ENCODE measurements at places on chromosomes 16 and 17.

GRCh38 chr16:55822280-55822810 lies 10.6 kb downstream of the CES1 start:
- DNase-seq, result no peak

GRCh38 chr17:4175921-4176807 lies 33.2 kb downstream of the CYB5D2 start:
- DNase-seq, result no peak

DNA sequence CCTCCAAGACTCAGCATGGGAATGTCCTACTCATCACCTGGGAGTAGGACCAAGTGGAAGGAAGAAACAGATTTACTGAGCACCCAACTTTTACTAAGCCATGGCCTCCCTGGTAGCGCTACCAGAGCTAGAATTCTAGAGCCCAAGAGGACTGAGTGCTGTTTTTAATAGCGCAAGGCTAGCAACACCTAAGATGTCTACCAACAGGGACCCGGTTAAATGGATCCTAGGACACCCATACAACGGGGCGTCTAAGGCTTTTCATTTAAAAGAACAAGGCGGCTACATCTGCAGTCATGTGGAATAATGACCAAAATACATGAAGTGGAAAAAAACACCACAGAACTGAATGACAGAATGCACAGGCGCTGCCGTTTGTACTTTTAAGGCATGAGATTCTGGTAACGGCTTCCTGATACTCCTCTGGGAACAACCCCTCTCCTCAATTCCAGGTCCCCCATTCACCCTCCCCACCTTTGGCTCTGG lies 5.1 kb downstream of the GGA2 start:
- DNase-seq, result no peak

DNA sequence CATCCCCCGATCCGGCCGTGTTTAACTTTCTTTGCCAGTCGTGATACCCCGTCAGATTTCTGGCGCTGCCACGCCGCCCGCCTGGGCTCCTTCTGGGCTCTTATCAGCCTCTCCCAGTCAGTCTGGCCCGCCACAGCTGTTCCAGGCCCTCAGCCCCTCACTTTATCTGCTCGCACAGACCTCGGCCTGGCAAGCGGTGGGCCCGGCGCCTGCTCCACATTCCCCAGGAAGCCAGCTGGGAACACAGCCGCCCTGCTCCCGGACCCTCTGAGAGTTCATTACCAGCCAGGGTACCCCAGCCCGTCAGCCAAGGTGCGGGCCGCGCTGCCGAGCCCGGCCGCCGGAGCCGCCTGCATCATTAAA lies 157.5 kb downstream of the ZNF423 start:
- no peak for DNase-seq

DNA sequence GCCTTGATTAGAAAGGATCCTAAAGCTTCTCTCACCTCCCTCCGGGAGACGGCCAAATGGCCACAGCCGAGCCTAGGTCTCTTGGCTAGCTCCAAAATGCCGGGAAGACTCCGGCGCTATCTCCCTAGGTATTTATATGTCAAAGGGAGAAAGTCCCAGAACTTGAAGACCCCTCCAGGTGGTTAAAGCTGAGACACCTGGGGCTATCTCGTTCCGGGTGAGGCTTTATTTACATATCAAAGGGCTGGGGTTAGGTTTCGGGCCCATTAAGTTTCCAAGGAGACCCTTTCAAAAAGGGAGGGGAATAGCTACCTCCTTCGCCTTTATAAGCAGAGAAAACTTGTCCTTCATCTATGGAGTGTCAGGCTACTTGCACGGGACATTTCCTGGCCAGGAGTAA lies 70.9 kb upstream of the KIFC3 start:
- no peak for DNase-seq

GRCh38 chr16:46606231-46606630 lies 14.9 kb downstream of the SHCBP1 start:
- no peak for DNase-seq

GRCh38 chr17:29663155-29663554 lies 40.4 kb upstream of the CORO6 start:
- no peak for DNase-seq

GRCh38 chr16:68403704-68404103 lies 44.6 kb downstream of the SMPD3 start:
- DNase-seq, result no peak

DNA sequence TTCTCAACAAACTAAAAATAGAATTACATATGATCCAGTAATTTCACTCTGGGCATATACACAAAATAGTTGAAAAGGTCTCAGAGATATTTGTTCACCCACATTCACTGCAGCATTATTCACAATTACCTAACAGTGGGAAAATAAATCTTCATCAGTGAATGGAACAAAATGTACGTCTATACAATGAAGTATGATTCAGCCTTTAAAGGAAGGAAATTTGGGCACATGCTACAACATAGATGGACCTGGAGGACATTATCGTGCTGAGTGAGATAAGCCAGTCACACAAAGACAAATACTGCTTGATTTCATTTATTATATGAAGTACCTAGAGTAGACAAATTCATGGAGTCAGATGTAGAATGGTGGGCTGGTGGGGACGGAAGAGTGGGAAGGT lies 47.0 kb downstream of the MFSD11 start:
- DNase-seq, result no peak

DNA sequence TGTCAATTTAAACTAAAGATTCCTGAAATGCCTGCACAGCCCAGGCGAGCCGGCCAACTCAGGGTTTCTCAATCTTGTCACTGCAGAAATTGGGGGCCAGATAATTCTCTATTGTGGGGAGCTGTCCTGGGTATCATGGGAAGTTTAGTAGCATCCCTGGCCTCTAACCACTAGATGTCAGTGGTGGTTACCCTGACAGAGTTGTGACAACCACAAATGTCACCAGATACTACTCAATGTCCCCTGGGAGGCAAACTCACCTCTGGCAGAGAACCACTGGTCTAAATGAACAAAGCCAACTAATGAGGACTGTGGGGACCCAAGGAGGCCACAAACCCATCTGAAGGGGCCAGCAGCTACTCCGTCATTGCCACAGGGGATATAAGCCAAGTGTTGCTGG lies 90.9 kb downstream of the MYH11 start:
- no peak for DNase-seq

GRCh38 chr16:85002608-85003007 lies 8.7 kb downstream of the ZDHHC7 start:
- no peak for DNase-seq

DNA sequence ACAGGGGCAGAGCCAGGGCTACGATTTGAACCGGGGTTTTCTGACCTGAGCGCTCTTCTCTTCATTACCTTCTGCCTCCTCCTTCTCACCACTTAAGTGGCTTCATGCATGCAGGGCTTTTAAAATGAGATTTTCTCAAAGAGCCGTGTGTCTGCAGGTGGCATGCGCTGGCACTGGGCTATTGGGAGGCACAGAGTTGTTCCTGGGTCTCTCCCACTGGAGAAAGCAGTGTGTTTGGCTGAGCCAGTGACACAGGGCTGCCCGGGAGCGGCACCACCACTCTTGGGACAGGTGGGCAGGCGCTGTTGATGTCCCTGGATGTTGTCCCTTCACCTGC lies 218.8 kb upstream of the CHMP6 start:
- no peak for DNase-seq

GRCh38 chr17:2594722-2595599 lies 1.5 kb downstream of the PAFAH1B1 start:
- DNase-seq, result no peak

DNA sequence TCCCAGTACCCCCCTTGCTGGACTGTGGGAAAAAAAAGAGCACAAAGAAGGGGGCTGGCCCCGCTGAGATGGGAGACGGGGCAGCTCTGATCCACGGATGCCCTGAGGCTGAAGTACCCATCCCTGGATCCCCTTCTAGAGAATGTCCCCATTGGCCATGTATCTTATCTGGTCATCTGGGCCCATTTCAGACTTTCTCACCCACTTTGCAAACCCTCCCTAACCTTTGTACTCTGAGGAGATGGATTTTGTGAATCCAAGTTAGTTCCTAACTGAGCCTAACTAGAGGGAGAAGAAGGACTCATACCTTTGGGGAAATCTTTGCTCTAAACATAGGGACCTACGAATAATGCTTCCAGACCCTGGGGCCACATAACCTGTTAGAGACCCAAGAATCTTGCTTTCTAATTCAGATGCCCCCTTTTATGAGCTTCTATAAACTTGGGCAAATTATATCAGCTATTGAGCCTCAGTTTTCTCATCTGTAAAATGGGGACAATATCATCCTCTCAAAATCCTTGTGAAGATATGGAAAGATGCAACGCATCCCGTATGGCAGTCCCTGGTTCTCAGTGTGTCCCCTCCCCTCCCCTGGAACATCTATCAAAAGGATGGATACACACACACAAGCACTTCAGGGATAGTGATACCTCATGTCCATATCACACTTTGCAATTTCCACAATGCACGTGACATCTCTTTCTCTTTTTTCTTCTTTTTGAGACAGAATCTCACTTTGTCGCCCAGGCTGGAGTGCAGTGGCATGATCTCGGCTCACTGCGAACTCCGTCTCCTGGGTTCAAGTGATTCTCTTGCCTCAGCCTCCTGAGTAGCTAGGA lies 16.8 kb upstream of the FZD2 start:
- no peak for DNase-seq

DNA sequence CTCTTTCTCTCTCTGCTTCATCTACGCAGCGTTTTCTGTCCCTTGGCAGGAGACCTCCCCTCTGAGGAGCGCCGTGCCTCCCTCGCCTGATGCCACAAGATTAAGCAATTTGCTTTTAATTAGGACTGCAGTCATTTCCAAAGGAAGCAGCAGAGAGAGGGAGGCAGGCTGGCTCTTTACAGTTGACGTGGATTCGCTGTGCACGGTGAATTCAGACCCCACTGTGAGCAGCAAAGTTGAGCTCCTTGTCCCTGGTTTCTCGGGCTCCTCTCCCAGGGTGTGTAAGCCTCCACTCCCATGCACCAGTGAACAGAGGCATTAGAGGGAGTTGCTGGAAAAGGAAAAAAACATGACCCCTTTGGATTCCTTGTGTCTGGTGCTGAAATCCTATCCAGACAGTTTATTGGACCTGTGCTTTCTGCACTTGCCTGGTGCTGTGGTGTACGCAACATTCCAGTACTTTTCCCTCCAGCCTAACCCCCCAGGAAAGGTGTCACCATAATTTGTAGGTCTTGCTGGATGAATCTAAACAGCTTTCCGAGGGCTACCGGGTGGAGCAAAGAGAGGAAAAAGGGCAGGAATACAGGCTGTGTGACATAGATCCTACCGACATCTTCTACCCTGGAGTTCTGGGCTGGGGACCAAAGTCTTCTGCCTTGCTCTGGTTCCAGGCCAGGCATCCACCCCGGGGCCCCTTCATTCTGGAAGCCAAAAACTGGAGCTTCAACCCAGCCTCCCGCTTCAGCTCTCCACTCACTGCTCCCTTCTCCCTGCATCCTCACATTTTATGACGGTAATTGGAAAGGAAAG lies 171.0 kb downstream of the MAF start:
- no peak for DNase-seq

GRCh38 chr17:44374306-44375195 lies 10.9 kb upstream of the FAM171A2 start:
- DNase-seq, result no peak

DNA sequence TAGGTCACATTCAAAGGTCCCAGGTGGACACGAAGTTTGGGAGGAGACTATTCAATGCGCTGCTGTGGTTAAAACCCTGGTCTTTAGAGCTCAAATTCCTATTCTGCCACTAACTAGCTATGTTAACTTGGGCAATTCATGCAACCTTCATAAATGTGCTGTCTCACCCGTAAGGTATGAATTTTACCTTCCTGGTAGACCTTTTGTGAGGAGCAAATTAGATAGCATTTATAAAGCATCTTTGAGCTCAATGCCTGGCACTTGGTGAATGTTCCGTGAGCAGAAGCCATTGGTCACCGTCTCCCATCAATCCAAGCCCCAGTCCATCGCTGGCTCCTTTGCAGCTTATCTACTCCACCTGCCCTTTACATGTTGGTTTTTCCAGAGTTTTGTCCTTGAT lies 16.6 kb downstream of the CHD9NB start:
- DNase-seq, result no peak

GRCh38 chr16:85539084-85539483 lies 74.0 kb upstream of the GSE1 start:
- DNase-seq, result no peak

DNA sequence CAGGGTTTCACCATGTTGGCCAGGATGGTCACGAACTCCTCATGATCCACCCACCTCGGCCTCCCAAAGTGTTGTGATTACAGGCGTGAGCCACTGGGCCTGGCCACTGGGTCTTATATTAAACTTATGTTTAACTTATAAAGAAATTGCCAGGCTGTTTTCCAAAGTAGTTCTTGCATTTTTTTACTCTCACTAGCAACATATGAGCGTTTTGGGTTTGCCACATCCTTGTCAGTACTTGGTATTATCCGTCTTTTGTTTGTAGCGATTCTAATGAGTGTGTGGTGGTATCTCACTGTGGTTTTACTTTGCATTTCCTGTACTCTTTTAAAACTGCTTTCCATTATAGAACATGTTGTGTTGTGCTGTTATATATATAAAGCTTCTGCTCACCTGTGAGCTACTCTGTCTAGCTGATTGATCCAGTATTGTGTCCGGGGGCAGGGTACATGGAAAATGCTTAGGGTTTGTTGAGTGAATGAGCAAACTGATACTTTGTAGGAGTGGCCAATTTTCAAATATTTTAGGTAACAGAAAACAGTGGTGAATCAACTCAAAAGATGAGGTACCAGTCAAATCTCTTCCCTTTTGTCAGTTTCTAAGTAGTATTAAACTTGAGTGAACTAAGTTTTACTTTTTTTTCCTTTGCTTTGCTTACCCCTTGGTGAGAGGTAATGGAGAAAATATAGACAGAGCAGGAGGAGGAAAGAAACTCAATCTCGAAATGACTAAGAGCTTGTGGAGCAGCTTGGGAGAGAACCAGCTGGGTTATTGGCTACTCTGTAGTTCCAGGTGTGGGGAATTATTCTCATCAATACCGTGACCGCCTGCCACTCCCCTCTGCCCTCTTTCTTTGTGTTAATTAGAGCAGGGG lies 75.8 kb downstream of the PITPNC1 start:
- no peak for DNase-seq

DNA sequence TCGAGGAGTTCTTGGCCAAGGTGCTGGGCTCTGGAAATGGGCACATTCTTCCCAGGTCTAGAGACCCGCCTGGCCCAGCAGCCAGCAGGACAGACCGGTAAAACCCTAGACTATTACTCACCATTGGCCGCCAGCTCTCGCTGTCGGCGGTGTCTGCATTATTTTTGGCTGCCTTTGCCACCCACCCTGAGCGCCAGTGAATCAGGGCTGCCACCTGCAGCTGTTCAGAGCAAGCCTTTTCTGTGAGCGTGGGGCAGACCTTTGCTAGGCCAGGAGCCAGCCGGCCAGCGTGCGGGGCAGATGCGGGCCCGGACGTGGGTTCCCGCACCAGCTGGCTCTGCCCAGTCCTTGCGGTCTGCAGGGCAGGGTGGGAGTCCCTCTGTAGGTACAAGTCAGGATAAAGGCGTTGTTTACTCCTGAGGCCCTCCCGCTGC lies 15.8 kb upstream of the CLEC18A start:
- DNase-seq, result no peak

- no peak for DNase-seq
Observed at GRCh38 chr17:47983492-47984223, 12.7 kb downstream of the CDK5RAP3 start.

All from stimulated activated CD8-positive, alpha-beta memory T cell treated with anti-CD3 and anti-CD28 coated beads, Interleukin-12 subunit alpha, Interleukin-12 subunit beta, amount 100 ng/mL, for 4 hours (primary cell).